ENCODE measurements at places on chromosomes 6 and 20. TPM values are rescaled to one million over a fixed set of nuclear protein-coding genes. Genes with fewer than 3 reads are reported as not detected.

GRCh38 chr6:148491638-148492251 is 149.1 kb downstream of the SASH1 start:
- no peak for DNase-seq

The HTR1B gene
- total RNA-seq = not detected

DNA sequence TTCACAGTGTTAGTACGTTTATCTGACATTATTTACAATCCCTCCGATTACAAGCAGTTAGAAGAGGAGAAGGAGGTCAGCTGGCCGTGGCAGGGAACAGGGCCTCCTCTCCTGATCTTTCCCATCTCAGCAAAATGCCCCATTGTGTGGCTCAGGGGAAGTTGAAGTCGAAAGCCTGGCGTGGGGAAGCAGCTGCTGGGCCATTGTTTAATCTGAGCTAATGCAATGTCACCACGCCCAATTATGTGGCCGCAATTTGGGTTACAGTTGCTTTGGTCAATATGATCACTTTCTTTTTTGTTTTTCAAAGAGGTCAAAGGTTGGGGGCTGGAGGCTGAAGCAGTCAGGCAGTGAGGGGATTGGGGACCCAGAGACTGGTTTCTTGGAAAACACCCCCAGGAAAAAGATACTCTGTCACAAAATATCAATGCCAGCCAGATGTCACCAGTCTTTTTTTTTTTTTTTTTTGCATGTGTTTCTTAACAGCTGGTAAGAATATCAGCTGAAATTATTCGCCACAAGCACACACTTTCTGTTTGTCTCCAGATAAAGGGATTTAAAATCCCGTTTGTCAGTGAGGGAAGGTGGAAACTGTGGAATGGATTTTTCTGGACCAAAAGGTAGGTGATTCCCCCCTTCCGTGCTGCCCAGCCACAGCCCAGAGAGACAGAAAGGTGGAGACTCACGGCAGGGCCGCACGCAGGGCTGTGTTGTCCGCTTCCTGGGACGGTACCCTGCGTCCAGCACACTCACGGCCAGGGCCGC is 24.6 kb downstream of the DLL1 start:
- DNase-seq = peak; percentile 42

GRCh38 chr6:69580706-69581105 is 216.1 kb downstream of the LMBRD1 start:
- no peak for DNase-seq

The ANKRD66 gene
- not detected for total RNA-seq

The VSX1 gene
- total RNA-seq = not detected

DNA sequence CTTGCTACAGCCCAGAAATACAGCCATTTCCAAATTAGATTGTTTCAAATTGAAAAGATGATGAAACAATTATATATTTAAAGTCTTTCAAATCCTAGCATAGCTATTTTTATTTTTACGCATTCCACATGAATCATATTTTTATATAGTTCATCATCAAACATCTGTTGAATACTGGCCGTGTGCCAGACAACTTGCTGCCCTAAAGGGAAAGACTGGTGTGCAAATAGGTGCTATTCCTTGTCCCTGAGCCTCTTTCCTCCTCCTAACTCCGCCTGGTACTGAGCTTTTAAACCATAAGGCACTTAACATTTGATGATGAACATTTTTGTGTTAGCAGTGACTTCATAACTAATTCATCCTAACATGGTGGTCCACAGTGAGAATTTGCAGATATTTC is 18.7 kb upstream of the PLCG1 start:
- no peak for DNase-seq

DNA sequence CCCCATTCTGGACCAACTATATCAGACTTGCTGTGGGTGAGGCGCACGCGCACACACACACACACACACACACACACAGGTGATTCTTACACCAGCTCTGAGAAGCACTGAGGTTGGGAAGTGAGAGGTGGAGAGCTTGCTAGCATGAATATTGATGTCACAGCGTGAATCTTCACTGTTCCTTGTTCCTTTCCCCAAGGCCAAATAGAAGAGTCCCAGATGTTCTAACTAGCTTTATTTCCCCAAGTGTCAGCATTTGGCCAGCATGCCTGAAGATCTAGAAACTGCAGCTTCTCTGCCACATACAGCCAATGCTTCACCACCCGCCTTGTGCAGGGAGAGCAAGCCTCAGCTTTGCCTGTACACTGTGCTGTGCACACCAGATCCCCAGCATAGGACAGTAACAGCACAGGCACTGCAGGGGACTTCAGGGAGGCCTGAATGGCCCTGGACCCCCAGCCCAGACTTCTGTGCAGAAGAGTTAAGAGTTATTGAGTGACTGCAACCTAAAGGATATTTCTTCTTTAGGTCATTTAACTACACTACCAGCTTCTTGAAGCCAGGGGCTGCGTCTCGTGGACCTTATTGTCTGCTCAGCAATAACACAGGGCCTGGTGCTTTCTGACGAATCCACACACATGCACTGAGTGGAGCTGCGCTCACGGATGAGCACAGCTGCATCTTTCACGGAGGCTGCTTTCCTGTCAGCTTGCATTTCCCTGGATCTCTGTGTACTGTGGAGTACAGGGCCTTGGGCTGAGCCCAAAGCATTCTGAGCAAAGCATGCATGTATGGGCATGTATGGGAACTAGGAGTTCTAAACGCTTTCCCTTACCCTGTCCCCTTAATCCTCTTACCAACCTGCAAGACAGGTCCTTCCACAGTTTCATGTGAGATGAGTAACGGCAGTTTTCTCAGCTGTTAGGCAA is 13.9 kb upstream of the CD93 start:
- DNase-seq = no peak

The GHRH gene
- total RNA-seq = 4.2 TPM

DNA sequence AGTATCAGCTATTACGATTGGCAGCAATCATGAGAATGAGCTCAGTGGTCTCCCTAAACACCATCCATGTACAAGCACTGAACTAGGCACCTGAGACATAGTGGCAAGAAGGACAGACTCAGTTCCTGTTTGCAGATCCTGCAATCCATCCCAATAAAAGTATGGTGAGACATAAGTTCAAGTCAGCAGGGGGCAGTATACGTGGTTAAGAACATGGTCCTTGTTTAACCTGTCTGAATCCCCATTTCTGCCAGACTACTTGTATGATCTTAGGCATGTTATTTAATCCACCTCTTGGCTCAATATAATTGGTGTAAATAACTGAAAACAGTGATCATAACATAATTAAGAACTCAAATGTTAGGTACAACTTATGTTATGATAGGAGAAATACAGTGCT is 33.2 kb upstream of the PNISR start:
- DNase-seq = no peak

The CLIC5 gene
- 109 TPM for total RNA-seq

- no peak for DNase-seq
These were observed 512.7 kb upstream of the ZNF337 start for GRCh38 chr20:26209171-26209941.

GRCh38 chr6:75438442-75439116 is 55.0 kb downstream of the FILIP1 start:
- no peak for DNase-seq

GRCh38 chr6:2441601-2442475 is 196.4 kb upstream of the GMDS start:
- no peak for DNase-seq

DNA sequence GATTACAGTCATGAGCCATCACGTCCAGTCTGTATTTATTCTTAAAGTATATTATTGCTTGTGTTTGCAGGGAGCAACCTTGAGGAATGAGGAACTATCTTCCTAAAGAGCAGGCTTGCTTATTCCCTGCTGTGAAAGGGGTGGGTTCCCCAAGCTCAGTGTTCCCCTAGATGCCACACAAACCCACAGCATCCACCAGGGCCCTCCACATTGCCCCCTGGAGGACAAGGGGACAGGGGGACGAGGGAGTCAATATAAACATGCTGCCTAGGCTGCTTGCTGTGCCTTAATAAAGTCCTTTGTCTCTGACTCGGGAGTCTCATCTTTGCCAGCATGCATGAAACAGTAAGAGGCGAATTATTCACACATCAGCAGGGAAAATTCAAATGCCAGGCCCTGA is 8.0 kb upstream of the IDH3B start:
- DNase-seq = no peak

The DSP gene
- 198 TPM for total RNA-seq

DNA sequence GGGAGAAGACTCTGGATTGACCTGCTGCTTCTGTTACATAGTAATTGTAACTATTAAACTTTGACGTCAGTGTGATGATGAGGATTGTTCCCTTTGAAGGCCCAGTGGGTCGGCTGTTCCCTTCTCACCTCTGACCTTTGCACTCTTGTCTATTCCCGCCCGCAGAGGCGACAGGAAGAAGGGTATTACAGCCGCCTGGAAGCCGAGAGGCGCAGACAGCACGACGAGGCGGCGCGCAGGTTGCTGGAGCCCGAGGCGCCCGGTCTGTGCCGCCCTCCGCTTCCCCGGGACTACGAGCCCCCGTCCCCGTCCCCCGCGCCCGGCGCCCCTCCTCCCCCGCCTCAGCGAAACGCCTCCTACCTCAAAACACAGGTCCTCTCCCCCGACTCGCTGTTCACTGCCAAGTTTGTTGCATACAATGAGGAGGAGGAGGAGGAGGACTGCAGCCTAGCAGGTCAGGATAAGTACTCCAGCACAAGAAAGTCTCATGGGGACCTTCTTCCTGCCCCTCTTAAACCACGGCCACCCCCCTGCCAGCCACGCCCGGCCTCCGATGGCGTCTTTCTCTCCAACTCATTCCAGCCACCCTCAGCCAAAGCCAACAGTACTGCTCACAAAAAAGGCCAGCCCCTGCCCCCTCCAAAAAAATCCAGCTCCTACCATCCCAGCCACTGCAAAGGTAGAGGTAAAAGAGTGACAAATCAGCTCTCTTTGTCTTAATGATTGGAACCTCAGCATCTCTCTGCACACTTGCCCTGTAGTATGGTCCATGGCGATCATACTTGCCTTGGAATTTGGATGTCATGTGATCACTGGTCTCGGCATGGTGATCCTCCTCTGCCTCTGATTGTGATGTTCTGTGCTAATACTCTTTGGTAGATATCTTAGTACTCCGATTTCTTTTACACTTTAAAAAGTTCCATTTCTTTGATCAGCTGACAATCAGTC is 31.6 kb upstream of the KIF25 start:
- no peak for DNase-seq

DNA sequence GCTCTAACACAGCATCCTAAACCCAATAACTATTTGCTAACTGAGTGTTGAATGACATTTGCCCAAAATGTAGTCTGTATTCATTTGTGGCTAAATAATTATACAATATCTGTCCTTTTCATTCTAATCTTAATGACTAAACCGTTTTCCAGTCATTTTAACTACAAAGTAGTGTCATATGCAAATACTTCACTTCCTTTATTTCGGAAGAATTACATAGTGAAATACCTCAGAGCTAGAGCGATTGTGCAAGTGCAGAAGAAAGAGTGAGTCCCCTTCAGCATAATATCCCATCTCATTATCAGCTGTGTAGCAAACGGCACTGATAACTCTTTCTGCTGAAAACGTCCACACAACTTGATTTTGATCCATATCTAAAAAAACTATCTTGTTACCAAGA is 66.2 kb downstream of the ROS1 start:
- no peak for DNase-seq

The SLC17A2 gene
- total RNA-seq = not detected

GRCh38 chr6:134105940-134106339 is 53.5 kb upstream of the SLC2A12 start:
- DNase-seq = no peak

The LINC00237 gene
- not detected for total RNA-seq

DNA sequence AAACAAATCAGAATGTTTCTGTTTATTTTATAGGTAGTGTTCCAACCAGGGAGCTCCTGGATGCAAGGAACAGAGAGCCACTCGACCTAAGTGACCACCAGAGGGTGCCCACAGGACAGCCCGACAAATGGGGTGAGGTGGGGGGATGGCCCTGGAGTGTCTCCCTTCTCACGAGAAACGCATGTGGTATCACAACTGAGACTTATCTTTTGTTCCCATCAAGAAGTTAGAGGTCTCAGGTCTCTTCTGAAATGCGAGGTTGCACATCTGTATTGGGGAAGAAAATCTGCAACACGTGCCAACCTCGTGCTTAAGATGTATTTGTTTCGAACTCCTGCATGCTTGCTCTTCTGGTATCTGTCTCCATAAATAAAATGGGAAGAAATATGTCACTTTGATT is 104.0 kb downstream of the ISM1 start:
- DNase-seq = no peak

DNA sequence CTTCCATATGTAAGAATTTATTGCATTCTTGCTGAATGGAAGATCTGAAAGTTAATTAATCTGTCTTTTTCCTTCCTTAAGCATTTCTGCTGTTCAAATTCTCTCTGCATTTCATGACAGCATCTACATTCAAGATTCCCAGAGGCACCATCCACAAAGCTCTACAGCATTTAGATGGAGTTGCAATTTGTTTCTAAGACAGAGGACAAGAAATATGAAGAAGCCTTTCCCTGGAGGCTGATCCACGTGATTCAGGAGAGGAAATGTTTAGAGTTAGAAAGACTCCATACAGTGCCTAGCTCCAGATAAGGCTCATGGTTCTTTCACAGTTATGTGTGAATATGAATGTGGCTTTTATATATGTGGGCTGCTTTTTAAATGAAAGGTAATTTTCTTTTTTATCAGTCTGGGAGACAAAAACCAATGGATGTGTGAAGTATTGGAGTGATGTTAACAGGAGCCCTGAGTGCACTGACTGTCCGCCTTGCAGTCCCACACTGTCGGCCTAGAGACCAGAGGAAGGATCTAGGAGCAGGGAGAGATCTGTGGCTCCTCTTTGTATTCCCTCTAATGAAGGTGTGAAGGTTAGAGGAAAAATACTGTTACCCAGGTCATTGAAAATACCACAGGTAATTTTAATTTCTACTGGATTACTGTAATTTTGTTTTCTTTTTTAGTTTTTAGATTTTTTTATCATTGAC is 686.6 kb upstream of the GJE1 start:
- no peak for DNase-seq

The TP53TG5 gene
- total RNA-seq = 2.0 TPM

DNA sequence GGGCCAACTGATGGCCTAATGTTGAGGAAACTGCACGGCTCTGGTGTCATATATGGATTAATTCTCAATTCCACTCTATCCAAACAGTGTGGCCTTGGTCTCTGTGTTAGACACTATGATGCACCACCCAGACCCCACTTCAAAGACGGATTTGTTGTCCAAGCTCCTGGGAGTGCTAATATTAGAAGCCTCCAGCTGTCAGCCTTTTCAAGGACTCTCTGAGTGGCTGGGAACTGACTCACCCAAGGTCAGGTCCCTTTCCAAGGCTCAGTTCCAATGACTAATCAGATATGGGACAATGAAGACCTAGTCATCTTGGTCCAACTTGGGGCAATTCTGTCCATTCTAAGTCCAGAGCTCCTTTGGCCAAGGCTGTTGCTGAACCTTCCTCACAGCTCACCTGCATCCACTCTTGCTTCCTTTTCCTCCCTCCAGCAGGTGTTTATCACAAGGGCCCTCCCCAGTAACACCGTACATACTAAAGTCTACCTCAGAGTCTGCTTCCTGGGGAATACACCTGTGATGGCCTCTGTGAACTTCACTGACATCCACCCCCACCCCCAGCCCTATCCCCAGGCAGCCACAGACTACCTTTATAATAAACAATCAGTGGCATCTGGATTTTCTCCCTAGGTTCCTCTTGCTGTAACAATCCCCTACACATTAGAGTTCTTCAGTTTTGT is 7.2 kb upstream of the IL20RA start:
- no peak for DNase-seq

Data from left cardiac atrium (tissue), 4 donors.